ENCODE measurements at places on chromosomes 16 and 17.

DNA sequence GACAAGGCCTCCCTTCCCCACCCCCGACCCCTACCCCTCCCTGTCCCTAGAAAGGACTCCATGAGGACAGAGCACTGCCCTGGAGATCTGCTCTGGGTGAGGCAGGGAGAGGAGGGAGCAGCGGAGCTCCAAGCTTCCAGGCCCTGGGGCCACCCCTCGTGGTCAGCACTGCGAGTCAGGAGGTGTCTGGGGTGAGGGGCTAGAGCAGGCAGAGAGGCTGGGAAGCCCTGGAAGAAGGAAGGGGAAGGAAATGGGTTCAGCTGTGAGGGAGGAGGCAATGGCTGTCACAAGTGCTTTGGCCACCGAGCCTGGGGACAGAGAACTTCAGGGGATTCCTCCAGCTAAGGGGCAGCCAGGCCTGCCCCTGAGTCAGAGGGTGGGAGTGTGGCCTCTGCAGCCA is 28.2 kb upstream of the DNAI2 start:
- no peak for DNase-seq

DNA sequence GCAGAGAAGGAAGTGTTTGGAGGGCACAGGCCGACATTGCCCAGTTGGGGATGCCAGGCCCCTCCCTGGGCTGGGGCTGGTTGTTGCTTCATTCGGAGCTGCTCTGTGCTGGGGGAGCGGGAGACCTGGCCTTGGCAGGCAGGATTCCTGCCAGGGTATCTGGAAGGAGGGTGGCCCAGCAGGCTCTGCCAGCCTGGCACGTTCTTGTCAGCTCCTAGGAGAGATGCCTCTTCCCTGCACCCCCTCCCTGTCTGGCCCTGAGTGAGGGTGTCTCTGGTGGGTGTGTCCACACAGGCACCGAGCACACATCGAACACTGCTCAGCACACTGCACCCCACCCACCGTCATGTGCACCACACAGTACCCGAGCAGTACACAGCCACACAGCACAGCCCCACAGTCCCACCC is 35.2 kb downstream of the ARHGAP23 start:
- DNase-seq, result no peak

GRCh38 chr17:82838386-82839063 is 1.3 kb downstream of the ZNF750 start:
- peak; percentile 76 for DNase-seq

- no peak for DNase-seq
Observed at GRCh38 chr16:72609933-72610332, 438.0 kb upstream of the PMFBP1 start.
